ENCODE measurements at places on chromosomes 12 and 14.

DNA sequence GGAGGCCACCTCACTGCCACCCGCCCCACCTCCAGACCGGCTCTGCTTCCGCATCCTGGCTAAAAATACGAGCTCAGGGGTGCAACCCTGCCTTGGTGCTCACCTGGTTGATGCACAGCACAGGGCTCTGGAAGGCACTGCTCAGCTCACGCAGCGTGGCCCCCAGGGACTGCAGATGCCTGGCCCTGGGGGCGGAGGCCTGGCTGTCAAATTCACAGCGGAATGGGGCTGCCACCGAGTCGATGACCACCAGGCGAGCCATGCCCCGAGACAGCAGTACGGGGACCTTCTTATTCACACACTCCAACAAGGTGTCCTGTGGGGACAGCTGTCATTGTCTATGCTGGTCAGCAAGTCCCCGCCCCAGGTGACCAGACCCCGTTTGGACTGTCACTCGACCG lies 16.0 kb downstream of the XRCC3 start:
- DNase-seq, result peak; percentile 55

DNA sequence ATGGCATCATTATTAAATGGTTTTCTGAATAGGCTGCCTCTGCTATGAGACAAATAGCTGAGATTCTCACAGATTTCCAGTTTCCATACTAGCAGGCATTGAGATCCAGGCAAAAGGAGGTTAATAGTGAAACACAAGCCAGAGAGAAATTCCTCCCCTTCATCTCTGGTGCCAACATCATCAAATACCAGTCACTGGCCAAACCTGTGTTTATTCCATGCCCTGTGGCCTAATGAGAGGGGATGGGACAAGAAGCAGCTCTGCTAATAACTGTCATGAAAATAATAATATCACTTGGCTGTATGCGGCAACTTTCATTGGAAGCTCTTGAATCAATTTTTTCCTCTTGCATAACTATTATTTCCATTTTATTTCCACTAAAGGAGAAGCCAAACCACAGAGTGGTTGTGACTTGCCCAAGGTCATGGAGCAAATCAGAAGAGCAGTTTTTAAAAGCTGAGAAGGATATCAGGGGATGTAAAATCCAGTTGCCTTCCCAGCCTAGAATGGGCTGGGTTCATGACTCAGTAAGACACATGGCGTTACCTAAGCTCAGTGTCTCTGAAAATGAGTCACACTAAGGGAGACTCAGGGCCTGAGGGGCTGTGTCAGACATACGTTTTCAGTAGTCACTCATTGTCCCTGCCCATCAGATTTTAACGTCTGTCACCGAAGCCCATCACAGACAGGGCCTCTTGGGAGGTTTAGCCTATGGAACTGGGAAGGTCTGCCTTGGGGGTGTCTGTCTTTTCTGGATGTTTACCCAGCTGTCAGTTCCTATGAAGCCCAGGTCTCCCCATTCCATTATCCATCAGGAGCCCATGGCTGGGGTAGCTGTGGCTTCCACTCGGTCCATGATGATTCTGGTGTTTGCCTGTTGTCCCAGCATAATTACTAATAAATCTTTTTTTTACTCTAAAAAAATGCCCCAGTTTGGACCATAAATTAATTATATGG lies 208.8 kb upstream of the EEA1 start:
- no peak for DNase-seq

GRCh38 chr12:91952916-91953315 lies 192.7 kb downstream of the BTG1 start:
- no peak for DNase-seq

DNA sequence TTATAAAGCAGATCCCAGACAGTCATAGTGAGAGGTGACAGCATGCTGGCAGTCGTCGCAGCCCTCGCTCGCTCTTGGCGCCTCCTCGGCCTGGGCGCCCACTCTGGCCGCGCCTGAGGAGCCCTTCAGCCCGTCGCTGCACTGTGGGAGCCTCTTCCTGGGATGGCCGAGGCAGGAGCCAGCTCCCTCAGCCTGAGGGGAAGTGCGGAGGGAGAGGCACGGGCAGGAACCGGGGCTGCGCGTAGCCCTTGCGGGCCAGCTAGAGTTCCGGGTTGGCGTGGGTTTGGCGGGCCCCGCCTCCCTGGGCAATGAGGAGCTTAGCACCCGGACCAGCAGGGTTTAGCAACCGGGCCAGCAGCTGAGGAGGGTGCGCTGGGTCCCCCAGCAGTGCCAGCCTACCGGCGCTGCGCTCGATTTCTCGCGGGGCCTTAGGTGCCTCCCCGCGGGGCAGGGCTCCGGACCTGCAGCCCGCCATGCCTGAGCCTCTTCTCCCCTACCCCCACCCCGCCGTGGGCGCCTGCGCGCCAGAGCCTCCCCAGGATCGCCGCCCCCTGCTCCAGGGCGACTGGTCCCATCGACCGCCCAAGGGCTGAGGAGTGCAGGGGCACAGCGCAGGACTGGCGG lies 451.2 kb upstream of the DCN start:
- no peak for DNase-seq

GRCh38 chr12:62191491-62192179 lies 68.6 kb upstream of the USP15 start:
- peak; percentile 67 for DNase-seq

GRCh38 chr12:108858311-108859074 lies 1.1 kb upstream of the SSH1 start:
- no peak for DNase-seq
